ENCODE measurements at places on chromosomes 11 and 22. TPM values are rescaled to one million over a fixed set of nuclear protein-coding genes. Genes with fewer than 3 reads are reported as not detected.

- DNase-seq = no peak
Observed at GRCh38 chr11:73259406-73260126, 12.6 kb upstream of the P2RY6 start.

DNA sequence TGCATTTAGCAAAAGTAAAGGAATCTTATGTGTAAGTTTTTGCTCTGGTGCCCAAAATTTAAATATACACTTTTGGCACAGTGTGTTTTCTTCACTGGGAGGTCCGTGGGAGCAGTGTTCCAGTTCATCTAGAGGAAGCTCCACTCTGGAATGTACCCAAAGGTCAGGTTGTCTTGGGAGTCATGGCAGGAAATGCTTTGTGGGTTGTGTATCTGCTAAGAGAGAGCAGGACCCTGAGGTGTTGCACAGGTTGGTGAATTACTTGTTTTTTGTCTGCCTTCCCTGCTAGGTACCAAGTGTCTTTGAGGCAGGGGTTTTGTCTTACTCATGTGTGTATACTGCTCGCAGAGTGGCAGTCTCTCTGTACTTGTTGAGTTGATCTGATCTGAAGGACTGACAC, 37.3 kb downstream of the DIXDC1 start:
- no peak for DNase-seq

Gene FAM227A
- total RNA-seq = 0.28 TPM

- no peak for DNase-seq
Observed at GRCh38 chr11:61460986-61461385, 31.1 kb downstream of the SDHAF2 start.

DNA sequence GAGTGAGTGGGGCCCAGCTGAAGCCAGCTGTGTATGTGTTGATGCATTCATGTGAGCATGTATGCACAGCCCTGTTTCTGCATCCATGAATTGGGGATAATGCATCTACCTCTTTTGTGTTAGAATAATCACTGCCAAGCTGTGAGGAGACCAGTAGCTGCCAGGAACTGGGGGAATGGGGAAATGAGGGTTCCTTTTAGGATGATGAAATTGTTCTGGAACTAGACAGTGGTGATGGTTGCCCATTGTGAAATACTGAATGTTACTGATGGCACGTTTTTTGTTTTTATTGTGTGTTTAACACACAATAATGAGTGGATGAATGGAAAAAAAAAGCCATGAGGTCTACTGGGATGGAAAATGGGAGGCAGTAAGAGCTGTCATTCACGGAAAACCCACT, 45.3 kb upstream of the WNT11 start:
- DNase-seq = no peak

GRCh38 chr11:78715639-78716311, 141.1 kb upstream of the NARS2 start:
- DNase-seq = peak; percentile 59

- no peak for DNase-seq
Observed at GRCh38 chr11:130779943-130780342, 136.3 kb downstream of the SNX19 start.

Gene MB
- total RNA-seq = 0.24 TPM

Gene TBX1
- total RNA-seq = not detected

Gene GTSE1
- total RNA-seq = 60.5 TPM

GRCh38 chr11:111585371-111585770, 16.9 kb upstream of the SIK2 start:
- no peak for DNase-seq

Gene APOA4
- total RNA-seq = not detected

Gene APOA1
- not detected for total RNA-seq

- no peak for DNase-seq
Observed at GRCh38 chr11:66924272-66924671, 33.9 kb downstream of the PC start.

DNA sequence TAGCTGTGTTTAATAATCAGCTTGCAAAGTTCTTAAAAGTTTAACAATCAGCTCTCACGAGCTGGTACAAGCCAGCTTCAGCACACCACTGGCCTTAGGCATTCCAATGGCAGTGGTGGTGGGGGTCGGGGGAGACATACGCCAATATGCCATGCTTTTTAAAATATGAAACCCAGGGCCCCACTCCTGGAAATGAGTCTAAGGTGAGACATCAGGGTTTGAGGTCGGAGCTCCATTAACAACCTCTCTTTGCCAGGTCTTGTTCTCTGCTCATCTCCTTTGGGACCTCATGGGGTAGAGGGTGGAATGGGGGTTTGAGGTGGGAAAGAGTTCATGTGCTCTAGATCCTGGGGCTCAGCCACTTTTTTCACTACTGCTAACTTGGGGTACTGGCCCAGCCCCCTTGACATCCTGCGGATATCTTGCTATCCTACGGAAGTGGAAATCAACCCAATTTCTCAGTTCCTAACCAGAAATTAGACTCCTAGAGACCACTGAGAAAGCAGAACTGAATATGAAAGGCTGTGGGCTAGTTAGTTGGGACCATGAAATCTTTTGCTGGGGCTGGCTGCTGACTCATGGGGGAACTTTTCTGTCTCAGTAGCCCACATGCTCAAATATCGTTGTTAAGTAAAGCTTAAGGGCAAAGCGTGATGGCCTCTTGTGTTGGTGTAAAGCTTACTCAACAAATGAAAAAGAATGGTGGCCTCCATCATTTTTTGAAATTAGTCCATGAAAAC, 90.1 kb downstream of the PDHX start:
- DNase-seq = peak; percentile 71

Gene EXT2
- 28.8 TPM for total RNA-seq

DNA sequence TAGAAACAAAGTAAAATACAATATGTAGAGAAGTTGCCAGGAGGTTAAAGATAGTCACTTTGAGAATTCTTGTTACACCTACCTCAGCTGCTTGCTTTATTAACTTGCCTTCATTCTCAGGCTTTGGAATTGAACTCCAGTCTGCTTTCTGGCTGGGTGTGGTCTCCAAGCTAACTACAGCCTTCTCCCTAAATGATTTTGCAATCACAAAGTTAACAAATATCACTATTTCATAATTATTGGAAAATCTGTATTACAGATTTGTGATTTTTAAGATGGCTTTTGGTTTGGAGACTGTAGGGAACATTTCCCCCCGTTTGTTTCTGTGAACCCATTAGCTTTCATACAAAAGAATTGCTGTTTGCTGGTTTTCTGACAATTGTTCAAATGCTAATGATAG, 2.2 kb downstream of the PLAAT5 start:
- no peak for DNase-seq

Gene KIAA0930
- 25.3 TPM for total RNA-seq

DNA sequence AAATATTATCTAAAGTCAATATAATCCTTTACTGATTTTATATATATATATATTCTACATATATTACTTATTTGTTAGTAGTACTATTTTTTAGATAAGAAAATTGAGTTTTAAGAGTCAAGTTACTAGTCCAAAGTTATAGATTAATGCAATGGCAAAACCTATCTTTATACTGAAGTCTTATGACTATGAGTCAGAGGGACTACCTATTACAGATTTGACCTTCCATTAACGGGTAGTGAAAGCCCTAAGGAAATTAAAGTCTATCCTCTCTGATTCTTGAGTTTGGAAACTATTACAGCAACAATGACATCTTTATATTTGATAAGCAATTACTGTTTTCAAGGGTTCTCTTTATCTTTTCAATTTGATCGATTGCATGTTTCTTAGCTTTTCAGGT, 315.8 kb downstream of the CASP12 start:
- no peak for DNase-seq

GRCh38 chr11:5694642-5695041, 5.1 kb downstream of the TRIM22 start:
- DNase-seq = no peak

DNA sequence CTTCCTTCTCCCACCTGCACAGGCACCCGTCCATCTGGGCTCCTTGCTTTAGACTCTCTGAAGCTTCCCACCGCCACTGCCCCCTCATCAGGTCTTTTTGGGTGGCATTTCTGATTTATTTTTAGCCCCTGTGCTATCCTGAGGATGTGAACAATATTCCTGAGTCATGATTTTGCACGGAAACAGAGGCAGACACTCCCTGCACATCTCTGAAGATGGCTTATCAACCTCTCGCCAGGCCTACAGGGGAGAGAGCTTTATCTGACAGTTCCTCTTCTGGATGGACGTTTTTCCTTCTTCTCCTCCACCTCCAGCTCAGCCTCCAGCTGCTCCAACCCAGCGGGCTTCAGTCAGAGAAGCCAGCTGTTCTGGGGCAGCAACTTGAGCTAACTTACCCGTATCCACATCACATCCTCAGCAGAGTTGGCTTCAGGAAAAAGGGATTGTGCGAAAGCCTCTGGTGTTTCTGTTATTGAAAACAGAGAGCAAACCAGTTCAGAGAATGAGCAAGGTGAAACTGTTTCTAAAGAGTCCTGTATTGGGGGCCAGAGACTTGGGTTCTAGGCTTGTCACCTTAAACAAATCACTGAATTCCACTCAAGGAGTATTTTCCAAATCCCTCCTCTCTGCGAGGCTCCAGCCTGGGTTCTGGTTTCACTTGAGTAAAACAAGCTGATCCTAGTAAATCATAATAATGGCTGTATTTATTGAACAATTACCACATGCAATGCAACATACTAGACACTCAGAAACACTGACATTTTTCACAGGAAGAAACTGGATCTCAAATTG, 33.1 kb upstream of the ETS1 start:
- no peak for DNase-seq

DNA sequence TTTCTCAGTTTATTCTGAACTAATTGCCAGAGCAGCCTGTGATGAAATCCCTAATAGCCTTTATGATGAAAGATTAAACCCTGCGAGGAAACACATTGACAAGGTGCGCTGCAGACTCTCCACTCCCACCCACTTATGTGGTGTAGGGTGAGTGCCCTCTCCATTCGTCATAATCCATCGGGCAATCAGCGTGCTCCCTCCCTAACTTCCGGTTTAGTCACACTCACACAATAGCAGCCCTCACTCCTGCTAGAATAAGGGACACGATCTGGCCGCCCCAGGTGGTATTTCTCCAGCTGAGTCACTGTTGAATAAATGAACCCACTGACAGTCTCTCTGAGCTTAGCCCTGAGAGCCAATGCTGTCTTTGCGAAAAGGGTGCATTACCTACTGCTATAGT, 188.3 kb downstream of the OPCML start:
- DNase-seq = no peak

- no peak for DNase-seq
Observed at GRCh38 chr11:126857860-126858808, 142.4 kb downstream of the KIRREL3 start.

DNA sequence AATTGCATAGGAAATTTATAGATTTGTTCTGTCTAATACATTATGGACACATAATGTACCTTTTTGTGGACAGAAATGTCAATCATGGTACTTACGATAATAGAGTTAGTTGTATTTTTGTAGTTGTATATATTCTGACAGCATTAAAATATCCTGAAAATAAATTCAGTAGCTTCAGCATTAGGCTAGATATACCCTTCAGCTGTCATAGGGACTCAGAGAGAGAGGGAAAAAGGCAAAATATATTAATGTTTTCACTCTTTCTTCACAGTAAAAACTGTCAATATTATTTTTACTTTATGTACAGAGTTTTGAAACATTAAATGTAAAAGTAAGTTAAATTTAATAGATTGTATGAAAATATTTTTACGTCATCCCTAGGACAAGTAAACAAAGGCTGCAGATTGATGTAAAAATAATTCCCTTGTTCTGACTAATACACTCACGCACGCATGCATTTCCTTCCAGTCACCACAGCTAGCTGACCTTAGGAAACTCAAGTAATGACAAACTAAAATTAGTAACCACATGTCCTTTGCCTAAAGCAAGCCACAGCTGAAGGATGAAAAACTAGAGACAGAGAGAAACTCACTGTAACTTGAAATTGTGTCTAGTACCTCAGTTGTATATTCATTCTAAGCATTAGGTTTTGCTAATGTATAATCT, 104.7 kb upstream of the CARD18 start:
- no peak for DNase-seq

GRCh38 chr22:36258701-36259614, 6.0 kb downstream of the APOL1 start:
- DNase-seq = peak; percentile 62

Gene MRGPRX3
- not detected for total RNA-seq

Gene CEP126
- 2.0 TPM for total RNA-seq

Gene MADD
- total RNA-seq = 68.6 TPM

DNA sequence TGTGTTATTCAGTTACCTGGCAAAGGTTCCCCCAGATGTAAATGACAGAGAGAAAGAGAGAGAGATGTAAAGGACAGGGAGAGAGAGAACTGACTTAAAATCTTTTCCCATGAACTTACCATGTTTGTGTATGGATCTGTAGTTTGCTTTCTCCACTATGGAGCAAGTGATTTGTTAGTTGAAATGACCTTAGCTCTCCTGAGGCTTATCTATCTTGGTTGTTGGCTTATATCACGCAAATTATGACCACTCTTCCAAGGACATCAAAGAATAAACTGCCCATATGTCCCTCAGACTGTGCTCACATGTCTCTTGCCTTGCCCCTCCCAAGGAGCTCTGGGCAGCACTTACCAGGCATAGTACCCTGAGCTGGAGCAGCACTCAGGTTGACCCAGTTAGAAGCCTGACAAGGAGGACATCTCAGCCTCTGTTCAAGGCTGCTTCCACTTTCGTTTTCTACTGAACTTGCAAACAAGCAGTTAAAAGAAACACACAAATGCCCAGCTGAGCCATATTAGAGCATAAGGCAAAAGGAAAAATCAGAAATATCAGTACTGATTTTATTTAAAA, 95.3 kb upstream of the RCN1 start:
- peak; percentile 7 for DNase-seq

Gene MRGPRE
- total RNA-seq = not detected

DNA sequence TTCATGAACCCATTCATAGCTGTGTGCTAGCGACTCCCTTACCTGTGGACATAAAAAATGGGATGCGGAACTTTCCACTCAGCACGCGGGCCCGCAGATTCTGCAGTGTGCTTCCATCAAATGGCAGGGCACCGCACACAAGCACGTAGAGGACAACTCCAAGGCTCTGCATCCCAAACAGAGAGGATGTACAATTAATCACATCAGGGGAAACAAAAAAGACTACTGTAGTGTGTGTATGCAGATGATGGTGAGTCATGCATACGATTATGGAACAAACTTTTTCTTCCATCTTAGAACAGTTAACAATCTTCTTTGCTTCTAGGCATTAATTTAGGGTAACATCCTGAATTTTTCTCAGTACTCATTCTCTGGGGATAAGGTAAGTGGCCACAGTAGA, 58.8 kb upstream of the APOA1 start:
- DNase-seq = no peak

All from activated T-cell treated with anti-CD3 and anti-CD28 coated beads, Interleukin-2, amount 50 U/mL, for 72 hours (primary cell).